ENCODE measurements at places on chromosomes 1 and 21.

GRCh38 chr1:180309338-180309737 is 79.3 kb downstream of the LHX4 start:
- no peak for DNase-seq

DNA sequence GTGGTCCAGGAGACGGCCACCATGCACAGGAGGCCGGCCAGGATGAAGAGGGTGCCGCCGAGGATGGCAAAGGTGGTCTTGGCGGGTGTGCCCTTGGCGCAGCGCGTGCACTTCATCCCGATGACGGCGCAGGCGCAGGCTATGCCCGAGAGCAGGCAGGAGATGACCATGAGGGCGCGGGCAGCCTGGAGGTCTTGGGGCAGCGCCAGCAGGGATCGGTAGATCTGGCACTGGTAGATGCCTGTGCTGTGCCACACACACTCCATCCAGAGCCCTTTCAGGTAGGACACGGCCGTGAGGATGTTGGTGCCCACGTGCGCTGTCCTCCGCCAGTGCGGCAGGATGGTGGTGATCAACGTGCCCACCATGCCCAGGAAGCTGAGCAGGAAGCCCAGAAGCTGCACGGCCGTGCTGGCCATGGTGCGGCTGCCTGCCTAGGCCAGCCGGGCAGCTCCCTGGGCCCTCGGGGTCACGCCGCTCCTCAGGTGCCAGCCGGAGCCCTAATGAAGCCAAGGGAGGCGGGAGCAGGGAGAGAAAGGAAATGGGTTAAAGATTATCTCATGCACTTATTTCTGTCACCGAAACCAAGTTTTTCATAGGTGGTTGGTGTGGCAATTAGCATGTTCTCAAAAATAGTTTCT is 18.5 kb downstream of the CLDN14 start:
- DNase-seq, result no peak

DNA sequence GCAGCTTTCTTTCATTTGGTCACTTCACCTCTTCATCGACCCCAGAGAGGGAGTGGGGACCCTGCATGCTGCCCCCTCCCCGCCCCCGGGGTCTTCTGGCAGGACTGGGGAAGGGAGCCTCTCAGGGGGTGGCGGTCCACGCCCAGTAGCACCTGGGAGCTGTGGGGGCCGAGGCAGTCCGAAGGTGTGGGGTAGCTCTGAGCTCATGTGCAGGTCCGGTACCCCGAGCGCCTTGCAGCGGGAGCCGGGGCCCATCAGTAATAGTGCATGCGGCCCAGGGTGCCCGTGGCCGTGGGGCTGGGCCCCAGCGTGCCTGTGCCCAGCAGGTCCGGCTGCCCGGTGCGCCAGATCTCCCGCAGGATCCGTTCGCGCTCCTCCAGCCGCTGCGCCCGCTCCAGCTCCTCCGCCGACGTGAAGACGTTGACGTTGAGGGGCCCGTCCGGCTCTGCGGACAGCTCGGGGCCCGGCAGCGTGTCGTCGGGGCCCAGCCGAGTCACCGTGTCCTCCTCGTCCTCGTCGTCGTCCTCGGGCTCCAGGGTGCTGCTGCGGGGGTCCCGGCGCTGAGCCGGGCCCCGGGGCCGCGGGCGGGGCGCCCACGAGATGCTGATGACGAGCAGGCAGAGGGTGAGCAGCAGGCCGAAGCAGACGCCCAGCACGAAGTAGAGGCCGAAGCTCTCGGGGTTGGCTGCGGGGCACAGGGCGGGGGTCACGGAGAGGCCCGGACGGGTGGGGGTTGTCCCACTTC is 1.2 kb downstream of the EVA1B start:
- DNase-seq, result no peak

- DNase-seq, result no peak
Measured at GRCh38 chr1:91349524-91349923, 55.1 kb downstream of the HFM1 start.

GRCh38 chr1:47521034-47521881 is 83.4 kb downstream of the FOXD2 start:
- DNase-seq, result no peak

DNA sequence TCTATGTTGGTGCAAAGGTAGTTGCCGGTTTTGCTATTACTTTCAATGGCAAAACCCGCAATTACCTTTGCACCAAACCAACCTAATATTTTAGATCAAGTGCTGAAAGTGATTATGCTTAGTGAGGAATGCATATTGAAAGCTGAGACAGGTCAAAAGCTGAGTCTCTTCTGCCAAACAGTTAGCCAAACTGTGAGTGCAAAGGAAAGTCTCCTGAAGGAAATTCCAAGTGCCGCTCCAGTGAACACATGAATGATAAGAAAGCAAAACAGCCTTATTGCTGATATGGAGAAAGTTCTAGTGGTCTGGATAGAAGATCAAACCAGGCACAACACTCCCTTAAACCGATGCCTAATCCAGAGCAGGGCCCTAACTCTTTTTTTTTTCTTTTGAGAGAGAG is 83.1 kb upstream of the ERRFI1 start:
- DNase-seq, result no peak

- no peak for DNase-seq
Measured at GRCh38 chr1:178267646-178268094, 173.8 kb downstream of the RASAL2 start.
